Bronchial epithelial cell (primary cell): ENCODE measurements at places on chromosomes 4 and X. TPM values are rescaled to one million over a fixed set of nuclear protein-coding genes. Genes with fewer than 3 reads are reported as not detected.

Gene RHOH
- 0.13 and 0.53 TPM in 2 replicates for total RNA-seq

Gene PCDH10
- under 0.01 TPM in 2 replicates for total RNA-seq

Gene AMOT
- under 0.01 TPM in 1 of 2 replicates, not detected in the other for total RNA-seq

Gene DCAF12L1
- total RNA-seq: not detected in 2 replicates

Gene RNF150
- total RNA-seq: under 0.01 and 0.13 TPM in 2 replicates

Gene RHOXF1
- not detected in 2 replicates for total RNA-seq

Gene AKAP17A
- total RNA-seq: 22.6 and 27.1 TPM in 2 replicates

Gene SYNPO2
- total RNA-seq: 0.13 and 0.26 TPM in 2 replicates

Gene MTNR1A
- 0.26 and 0.38 TPM in 2 replicates for total RNA-seq

Gene CFI
- 0.13 TPM in 1 of 2 replicates, not detected in the other for total RNA-seq

Gene MSL3
- 14.5 and 19.1 TPM in 2 replicates for total RNA-seq

Gene LRBA
- total RNA-seq: 103 and 119 TPM in 2 replicates

Gene ADH1A
- not detected in 2 replicates for total RNA-seq

Gene FGF13
- total RNA-seq: 1.2 and 6.8 TPM in 2 replicates

Gene SPANXN3
- total RNA-seq: not detected in 2 replicates

Gene AKAP4
- total RNA-seq: not detected in 2 replicates

Gene HSFX4
- total RNA-seq: not detected in 2 replicates

Gene HADH
- 7.1 and 9.1 TPM in 2 replicates for total RNA-seq

Gene LNX1
- 1.6 and 3.2 TPM in 2 replicates for total RNA-seq

Gene FBXW7
- total RNA-seq: 104 and 145 TPM in 2 replicates

Gene MSX1
- total RNA-seq: under 0.01 and 0.26 TPM in 2 replicates

Gene DCAF8L2
- total RNA-seq: not detected in 2 replicates

Gene IDH3G
- 26.3 and 27.7 TPM in 2 replicates for total RNA-seq

Gene HPGDS
- total RNA-seq: not detected in 2 replicates

Gene RAB39B
- 0.26 and 2.6 TPM in 2 replicates for total RNA-seq

Gene SRPX2
- total RNA-seq: 9.0 and 31.6 TPM in 2 replicates

Gene IQCM
- total RNA-seq: not detected in 2 replicates

Gene GSPT2
- 1.3 and 1.4 TPM in 2 replicates for total RNA-seq

Gene FHL1
- 39.3 and 45.5 TPM in 2 replicates for total RNA-seq

Gene COPS4
- 41.6 and 42.2 TPM in 2 replicates for total RNA-seq

Gene PPA2
- 91.1 and 97.3 TPM in 2 replicates for total RNA-seq

Gene RASL11B
- total RNA-seq: 0.77 and 1.3 TPM in 2 replicates

Gene SATL1
- total RNA-seq: under 0.01 TPM in 1 of 2 replicates, not detected in the other

Gene WNK3
- 0.26 and 0.51 TPM in 2 replicates for total RNA-seq

Gene TRPC5OS
- total RNA-seq: not detected in 2 replicates

Gene GC
- not detected in 2 replicates for total RNA-seq

Gene BBS12
- 4.5 and 6.8 TPM in 2 replicates for total RNA-seq
